ENCODE measurements at places on chromosomes 12 and 14. TPM values are rescaled to one million over a fixed set of nuclear protein-coding genes. Genes with fewer than 3 reads are reported as not detected.

DNA sequence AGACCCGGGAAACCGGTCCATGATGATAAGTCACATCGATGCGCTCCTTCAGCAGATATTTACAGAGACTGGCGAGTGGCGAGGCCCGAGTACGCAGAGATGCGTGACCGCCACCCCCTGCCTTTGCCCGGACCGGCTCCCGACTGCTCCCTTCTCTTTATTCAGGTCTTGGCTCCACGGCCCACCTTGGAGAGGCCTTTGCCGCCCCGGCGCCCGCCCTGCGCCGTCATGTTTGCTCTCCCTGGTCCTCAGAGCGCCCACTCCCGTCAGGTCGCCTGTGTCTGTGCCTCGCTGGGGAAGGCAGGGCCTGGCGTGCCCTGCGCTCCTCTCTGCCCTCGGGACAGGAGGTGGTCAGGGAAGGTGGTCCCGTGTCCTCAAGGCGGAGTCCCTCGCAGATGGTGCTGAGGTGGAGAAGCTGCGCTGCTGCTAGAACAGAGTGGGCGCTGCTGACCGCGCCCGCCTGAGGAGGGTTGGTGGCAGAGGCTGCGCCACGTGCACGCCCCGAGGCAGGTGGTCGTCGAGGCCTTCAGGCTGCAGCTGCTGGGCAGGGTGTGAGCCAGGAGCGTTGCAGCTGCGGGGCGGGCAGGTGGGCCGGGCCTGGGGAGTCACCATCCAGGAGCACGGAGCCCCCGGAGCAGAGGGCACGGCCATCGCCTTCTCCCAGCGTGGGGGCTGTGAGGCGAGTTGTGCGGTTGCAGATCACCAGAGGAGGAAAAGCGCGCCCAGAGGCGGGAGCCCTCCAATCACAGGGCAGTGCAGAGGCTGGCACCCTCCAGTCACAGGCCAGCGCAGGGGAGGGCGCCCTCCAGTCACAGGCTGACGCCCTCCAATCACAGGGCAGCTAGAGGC lies 27.2 kb downstream of the DDX51 start:
- H3K27me3 ChIP-seq: no peaks in the 10 kb centered on the region
- no peak overlapping the region for H3K4me3 ChIP-seq
- no peaks in the 10 kb centered on the region for H3K4me1 ChIP-seq
- H3K27ac ChIP-seq: no peak overlapping the region
- no peak for DNase-seq
- peaks cover 52% of the 10 kb centered on the region for H3K36me3 ChIP-seq

- H3K4me1 ChIP-seq: no peaks in the 10 kb centered on the region
- no peaks in the 10 kb centered on the region for H3K27me3 ChIP-seq
- H3K4me3 ChIP-seq: no peak overlapping the region
Measured at GRCh38 chr14:76051717-76052465, 66.3 kb downstream of the IFT43 start.

DNA sequence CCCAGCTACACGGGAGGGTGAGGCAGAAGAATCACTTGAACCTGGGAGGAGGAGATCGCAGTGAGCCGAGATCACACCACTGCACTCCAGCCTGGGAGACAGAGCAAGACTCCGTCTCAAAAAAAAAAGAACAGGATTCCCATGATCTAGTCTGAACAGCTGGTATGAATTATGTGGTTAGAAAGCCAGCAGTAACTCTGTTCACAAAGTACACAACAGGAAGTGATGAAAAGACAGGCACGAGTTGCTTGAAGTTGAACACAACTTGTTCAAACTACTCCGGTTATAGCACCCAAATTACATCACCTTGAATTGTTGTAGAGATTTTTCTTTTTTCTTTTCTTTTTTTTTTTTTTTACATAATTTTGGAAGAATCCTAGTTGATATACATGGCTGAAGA lies 238.8 kb upstream of the RGS6 start:
- H3K4me1 ChIP-seq: peaks cover 8% of the 10 kb centered on the region
- H3K36me3 ChIP-seq: no peaks in the 10 kb centered on the region
- H3K4me3 ChIP-seq: no peak overlapping the region
- DNase-seq: peak; percentile 50
- no peak overlapping the region for H3K27ac ChIP-seq

DNA sequence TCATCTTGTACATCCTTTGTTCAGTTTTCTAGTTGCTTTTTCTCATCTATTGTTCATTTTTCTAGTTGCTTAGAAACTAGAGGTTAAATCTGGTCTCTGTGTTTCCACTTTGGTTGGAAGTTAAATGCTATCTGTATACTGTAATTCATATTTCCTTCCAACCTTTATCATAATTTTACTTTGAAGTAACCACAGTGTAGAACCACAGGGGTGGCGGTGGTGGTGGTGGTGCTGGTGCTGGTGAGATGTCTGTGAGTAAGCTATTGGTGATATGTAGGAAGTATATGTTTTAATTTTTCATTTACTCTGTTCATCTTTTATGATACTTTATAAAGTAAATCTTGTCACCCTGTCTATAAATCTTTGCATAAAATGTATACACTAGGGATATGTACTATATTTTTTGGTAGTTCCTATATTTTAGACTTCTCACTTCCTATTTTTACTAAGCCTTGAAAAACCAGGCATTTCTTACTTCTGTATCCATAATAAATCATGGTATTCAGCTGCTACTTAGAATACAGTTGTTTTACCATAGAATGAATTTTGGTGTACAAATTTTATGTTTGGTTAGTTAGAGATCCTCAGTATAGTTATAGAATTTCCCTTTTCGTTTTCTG lies 31.9 kb downstream of the CCDC91 start:
- H3K36me3 ChIP-seq: no peaks in the 10 kb centered on the region
- H3K27me3 ChIP-seq: no peaks in the 10 kb centered on the region
- DNase-seq: no peak
- peaks cover 46% of the 10 kb centered on the region for H3K4me1 ChIP-seq

- H3K36me3 ChIP-seq: no peaks in the 10 kb centered on the region
- no peak overlapping the region for H3K27ac ChIP-seq
- H3K4me1 ChIP-seq: peaks cover 15% of the 10 kb centered on the region
- no peak overlapping the region for H3K4me3 ChIP-seq
Measured at GRCh38 chr12:91813701-91814100, 331.9 kb downstream of the BTG1 start.

GRCh38 chr14:43356382-43356781 lies 1150.7 kb downstream of the FSCB start:
- no peaks in the 10 kb centered on the region for H3K27me3 ChIP-seq
- no peak overlapping the region for H3K27ac ChIP-seq
- no peaks in the 10 kb centered on the region for H3K4me1 ChIP-seq
- no peaks in the 10 kb centered on the region for H3K36me3 ChIP-seq
- no peak for DNase-seq

GRCh38 chr14:104290058-104290667 lies 151.8 kb downstream of the KIF26A start:
- H3K4me3 ChIP-seq: no peak overlapping the region
- DNase-seq: no peak
- no peaks in the 10 kb centered on the region for H3K4me1 ChIP-seq
- no peaks in the 10 kb centered on the region for H3K27me3 ChIP-seq
- no peaks in the 10 kb centered on the region for H3K36me3 ChIP-seq

GPD1 gene
- polyA plus RNA-seq: not detected

MYF5 gene
- not detected for polyA plus RNA-seq

HELB gene
- 43.0 TPM for polyA plus RNA-seq

MDM1 gene
- polyA plus RNA-seq: 22.2 TPM
